Sigmoid colon (tissue), 7 donors: ENCODE measurements at places on chromosomes 13 and 19. TPM values are rescaled to one million over a fixed set of nuclear protein-coding genes. Genes with fewer than 3 reads are reported as not detected.

DNA sequence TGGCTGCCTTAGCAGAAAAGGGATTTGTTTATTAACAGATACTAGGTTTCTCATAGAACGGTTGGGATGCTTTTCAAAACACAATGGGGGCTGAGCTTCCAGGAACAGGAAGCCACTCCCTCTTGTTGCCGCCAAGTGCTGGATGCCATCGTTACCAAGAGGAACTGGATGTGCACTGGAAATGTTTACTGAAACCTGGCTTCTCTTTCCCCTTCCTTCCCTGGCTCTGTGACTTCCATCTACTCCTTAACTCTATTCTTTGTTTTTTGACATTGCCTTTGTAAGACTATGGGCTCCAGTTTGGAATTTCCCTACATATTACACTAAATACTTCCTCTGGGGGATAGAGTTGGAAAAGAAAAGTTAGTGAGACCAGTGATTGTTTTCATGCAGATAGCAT is 11.7 kb upstream of the KL start:
- no peak for DNase-seq

DNA sequence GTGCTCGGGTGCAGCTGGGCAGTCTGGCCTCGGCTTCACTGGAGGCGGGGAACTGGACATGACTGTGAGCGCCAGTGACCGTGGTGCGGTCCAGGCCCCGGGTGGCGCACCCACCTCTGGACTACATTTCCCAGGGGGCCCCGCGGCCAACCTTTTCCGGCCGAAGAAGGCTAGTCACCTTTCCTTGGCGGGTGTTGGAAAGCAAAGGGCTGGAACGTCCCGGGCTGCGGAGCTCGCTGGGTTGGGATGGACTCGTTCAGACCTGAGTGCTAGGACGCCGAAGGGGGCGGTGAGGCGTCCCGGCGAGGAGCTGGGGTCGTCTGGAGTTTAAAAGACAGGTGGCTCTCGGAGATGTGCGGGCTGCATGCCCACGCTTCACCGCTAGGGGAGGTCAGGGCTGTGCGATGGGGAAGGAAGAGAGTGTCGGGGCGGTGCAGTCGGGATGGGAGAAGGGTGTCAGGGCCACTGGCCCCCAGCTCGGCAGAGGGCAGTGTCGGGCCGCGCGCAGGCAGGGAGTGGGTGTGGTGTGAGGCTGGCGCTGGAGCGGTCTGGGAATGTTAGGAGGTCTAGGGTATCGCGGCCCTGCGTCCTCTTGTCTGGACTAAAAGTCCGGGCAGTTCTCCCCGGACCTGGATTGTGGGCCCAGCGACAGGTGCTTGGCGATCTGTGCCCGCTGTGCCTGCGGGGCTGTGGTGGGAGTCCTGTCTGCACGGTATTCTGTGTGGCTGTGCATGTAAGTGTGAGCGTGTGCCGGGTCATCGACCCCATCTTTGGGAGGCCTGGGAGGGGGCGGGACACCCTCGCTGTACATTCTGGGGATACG is 57.1 kb downstream of the ZNF568 start:
- peak; percentile 92 for DNase-seq

GRCh38 chr19:47353307-47353712 is 4.2 kb downstream of the DHX34 start:
- no peak for DNase-seq

DNA sequence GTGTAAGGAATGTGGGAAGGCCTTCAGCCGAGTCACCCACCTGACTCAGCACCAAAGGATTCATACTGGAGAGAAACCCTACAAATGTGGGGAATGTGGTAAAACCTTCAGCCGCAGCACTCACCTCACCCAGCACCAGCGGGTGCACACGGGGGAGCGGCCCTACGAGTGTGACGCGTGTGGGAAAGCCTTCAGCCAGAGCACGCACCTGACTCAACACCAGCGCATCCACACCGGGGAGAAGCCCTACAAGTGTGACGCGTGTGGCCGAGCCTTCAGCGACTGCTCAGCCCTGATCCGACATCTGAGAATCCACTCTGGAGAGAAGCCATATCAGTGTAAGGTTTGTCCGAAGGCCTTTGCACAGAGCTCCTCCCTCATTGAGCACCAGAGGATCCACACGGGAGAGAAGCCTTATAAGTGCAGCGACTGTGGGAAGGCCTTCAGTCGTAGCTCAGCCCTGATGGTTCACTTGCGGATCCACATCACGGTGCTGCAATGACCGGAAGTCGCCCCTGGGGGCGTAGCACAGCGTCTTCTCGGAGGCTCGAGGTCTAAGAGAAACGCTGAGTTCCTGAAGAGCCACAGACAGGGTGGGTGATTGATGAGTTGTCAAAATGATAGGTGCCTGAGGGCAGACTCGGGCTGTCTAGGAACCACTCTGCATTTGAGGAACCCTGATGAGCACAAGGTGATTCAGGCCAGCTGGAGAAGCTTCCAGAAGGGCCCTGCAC is 12.2 kb downstream of the ZSCAN22 start:
- DNase-seq, result no peak

DNA sequence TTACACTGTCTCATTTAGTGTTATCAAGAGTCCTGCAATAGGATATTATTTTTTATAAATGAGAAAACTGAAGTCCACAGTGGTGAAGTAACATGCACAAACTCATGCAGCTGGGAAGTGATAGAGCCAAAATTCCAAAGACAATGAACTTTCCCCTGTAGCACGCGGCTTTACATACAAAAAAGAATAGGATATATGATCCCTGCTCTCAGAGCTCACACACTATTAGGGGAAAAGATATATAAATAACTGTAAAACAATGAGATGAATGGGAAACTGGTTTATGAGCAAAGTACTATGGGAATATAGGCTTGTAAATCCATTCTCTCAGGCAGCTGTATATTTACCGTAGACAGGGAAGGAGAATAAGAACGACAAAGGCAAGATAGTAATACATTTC is 39.7 kb downstream of the THSD1 start:
- DNase-seq, result no peak

DNA sequence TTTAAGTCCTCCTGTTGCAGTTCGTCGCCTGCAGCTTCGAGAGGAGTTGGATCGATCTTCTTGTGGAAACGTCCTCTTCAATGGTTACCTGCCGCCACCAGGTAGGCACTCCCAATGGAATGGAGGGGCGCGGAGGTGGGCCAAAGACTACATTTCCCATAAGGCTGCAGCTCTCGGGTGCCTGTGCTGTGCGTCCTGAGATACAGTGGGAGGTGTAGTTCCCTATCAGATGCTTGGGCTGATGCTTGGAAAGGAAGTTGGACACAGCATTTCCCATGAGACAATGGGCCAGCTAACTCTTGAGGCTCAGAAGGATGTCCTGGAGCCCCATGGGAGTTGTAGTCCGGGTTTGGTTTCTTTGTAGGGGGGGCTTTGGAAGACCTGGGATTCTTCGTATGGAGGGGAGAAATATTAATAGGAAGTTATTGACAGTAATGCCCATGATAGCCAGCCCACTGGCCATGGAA is 1.8 kb downstream of the SHKBP1 start:
- no peak for DNase-seq

DNA sequence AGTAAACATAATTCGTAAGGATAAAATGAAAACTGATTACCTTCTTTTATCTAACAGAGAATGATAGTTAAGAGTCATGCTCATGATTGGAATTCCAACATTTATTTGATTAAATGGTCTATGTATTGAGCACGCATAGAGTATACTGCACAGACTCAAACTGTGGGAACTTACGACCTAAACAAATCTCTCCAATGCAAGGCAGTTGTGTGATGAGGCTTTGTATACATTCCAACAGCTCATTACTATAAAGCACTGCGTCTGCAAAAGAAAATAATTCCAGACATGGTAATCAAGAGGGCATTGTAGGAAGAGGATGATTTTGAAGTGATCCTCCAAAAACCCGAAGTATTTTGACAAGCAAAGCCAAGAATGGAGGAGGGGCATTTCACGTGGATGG is 169.5 kb downstream of the NUFIP1 start:
- no peak for DNase-seq

DNA sequence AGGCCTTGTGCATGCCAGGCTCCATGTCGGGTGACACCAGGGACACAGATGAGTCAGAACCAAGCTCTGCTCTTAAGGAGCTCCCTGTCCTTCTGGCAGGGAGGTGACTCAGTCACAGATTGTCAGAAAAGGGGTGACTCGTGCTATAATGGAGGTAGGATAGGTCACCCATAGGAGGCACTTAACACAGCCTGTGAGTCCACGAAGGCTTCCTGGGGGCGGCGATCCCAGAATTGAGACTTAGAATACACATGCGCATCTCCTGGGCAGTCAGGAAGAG is 19.6 kb downstream of the FUZ start:
- no peak for DNase-seq

DNA sequence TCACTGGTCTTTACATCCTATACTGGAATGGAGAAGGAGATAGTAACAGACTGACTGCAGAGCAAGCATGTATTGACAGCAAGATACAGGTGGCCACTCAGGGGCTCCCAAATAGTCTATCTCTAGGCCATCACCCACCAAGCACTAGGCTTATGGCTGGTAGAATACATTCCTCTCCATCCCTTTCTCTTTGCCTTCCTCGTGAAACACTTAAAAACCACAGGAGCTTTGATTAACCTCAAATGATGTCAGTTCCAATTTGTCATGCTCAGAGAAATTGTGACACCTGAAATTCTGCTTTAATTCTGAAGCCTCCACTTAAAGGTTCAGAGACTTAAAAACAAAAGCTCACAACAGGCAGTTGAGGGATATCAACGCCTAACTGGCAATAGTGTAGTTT is 17.2 kb downstream of the ENOX1 start:
- DNase-seq, result no peak

- DNase-seq, result no peak
Measured at GRCh38 chr19:15640904-15641597, 354 bp downstream of the CYP4F3 start.

DNA sequence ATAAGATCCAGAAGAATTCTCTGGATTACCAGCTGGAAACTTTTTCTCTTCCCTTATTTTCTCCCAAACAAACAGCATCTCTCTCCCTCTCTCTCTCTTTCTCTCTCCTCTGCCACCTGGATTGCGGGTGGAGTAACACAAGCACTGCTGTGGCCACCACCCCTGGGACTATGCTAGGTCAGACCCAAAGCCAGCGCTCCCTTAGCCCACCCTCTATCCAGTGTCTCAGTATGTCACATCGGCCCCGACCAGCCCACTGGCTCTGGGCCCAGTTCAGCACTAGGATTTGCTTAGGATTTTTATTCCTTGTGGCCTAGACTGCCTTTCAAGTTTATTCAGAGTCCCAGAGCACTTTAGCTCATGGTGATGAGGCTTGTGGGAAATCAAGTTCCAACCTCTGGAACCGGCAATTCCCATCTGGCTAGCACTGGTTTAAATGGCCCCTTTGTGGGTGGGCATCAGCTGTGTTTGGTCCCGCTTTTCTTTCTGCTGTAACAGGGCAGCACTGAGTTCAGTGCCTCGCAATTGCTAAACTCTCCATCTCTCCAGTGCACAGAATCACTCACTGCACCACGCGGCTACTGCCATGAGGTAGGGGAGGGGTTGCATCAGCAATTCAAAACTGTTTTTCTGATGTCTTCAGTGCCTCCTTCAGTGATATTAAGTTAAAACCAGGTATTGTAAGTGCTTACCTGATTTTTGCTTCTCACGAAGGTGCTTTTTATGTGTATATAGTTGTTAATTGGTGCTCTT is 1623.1 kb downstream of the SLITRK5 start:
- DNase-seq, result no peak

GRCh38 chr13:23119131-23119530 is 61.6 kb upstream of the SGCG start:
- no peak for DNase-seq

GRCh38 chr13:54144828-54145227 is 1116.2 kb downstream of the OLFM4 start:
- no peak for DNase-seq

GRCh38 chr13:39283072-39283471 is 244.8 kb downstream of the NHLRC3 start:
- no peak for DNase-seq

The CGB5 gene
- total RNA-seq, result not detected

The CEACAM20 gene
- 0.36 TPM for total RNA-seq

The RFPL4A gene
- not detected for total RNA-seq

The CAPN12 gene
- 0.33 TPM for total RNA-seq

The ALOX5AP gene
- 11.6 TPM for total RNA-seq

The APOE gene
- total RNA-seq, result 188 TPM

The SSC5D gene
- total RNA-seq, result 18.9 TPM

The GPR180 gene
- 6.8 TPM for total RNA-seq

The DAND5 gene
- 1.2 TPM for total RNA-seq

The ZNF574 gene
- 13.0 TPM for total RNA-seq
